HCT116 (cell line): ENCODE measurements at places on chromosomes 5 and 9.

DNA sequence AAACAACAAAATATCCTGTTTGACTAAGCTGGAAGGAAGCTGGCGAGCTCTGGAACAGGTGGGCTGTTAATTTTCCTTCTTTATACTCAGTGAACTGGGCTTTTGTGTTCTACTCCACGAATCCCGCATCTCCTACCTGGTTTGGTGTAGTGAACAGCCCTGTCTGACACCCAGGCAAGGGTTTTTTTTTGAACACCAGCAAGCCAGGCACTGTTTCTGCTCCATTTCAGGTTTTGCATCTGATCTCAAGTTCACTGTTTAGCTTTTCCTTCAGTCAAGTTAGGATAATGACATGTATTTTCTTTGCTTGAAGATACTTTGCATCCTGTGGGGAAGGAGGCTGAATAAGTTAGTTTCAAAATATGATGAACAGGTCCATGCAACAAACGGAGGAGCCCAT is 204.5 kb downstream of the SEMA6A start:
- DNase-seq, result no peak

- no peak for DNase-seq
Measured at GRCh38 chr5:76524101-76524835, 98.9 kb downstream of the F2RL2 start.

DNA sequence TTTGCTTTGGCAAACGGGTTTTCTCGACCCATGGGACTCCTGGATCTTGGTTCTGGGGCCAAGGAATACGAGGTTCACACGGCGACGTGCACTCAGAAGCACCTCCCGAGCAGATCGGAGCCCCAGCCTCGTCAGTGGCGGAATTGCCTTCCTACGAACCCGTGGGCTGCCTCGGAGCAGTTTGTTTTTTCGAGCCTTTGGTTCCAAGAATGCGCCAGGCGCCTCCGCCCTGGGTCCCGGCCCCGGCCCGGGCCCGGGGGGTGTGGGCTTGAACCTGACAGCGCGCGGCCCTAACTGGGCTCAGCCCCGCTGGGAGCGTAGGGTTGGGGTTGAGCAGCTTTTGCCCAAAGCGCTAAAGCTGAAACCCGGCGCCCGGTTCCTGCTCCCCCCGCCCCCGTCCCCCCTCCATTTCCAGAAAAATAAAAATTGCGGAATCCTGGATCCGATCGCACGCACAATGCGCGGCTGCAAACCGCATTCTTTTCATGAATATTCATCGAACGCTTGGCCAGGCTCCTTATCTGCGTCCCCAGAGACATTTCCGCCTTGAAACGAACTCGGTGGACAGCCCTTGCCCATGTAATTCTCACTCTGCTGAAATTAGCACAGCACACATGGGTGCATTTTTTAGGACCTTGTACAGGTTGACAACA is 1.0 kb downstream of the BASP1 start:
- DNase-seq, result no peak

- DNase-seq, result no peak
Measured at GRCh38 chr9:134306636-134307600, 19.3 kb upstream of the RXRA start.

- DNase-seq, result no peak
Measured at GRCh38 chr5:156698323-156698722, 151.8 kb upstream of the PPP1R2B start.

GRCh38 chr5:77157732-77158532 is 52.5 kb upstream of the PDE8B start:
- DNase-seq, result no peak

DNA sequence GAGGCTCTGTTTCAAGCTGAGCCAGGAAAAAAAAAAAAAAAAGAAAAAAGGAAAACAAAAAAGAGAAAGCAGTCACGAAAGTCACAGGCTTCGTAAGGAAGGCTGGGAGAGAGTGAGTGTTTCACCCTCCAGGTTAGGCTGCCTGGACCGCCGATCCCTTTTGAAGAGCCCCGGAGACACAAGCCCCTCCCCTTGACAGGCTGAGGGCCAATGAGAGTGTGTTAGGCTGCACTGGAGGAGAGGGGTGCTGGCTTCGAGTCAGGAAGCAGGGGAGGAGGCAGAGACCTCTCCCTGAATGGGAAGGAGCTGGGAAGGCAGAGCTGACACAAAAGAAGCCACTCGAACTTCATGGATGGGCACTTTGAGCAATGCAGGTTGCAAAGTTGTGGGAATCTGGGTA is at the start of gene NMUR2:
Gene NMUR2 (minus strand): TSS at position 135 of the 400 bp plus-strand sequence. CDS start 166 bp downstream, outside the sequence.
- no peak for DNase-seq

GRCh38 chr9:112029921-112030444 is 133.4 kb downstream of the UGCG start:
- no peak for DNase-seq
